Forelimb muscle (tissue), 1 donor: ENCODE measurements at places on chromosomes 1 and 21.

DNA sequence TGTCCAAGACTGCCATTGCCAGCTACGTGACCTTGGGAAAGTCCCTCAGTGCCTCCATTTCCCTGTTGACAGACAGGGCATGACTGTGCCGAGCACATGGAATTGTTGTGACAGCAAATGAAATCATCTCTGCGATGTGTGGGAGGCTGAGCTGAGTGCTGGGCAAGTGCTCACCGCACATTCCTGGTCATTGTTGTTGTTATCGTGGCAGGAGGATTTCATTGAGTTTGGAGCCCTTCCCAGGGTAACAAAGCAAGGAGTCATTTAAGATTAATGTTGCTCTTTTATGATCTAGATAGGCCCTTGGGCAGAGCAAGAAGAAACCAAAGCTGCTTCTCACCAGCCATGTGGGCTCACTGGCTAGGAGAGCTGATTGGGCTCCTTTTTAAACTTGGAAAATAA lies 39.6 kb upstream of the ITPKB start:
- no peak for DNase-seq

DNA sequence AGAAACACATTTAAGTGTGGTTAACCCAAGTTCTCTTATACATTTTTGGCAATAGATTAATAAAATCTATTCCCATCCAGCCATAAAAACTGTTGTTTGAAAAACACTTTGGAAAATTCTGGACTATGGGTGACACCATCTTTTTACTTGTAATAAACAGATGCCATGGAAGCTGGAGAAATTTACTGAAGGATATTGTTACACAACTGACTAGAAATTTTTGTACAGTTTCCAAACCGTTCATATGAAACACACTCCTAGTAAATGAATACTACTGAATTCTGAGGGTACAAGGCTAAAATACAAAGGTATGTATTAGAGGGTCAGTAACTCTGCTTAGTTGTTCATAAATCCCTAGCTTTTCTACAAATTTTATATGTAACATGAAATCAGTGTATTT lies 48.7 kb downstream of the TRIM33 start:
- DNase-seq: no peak

DNA sequence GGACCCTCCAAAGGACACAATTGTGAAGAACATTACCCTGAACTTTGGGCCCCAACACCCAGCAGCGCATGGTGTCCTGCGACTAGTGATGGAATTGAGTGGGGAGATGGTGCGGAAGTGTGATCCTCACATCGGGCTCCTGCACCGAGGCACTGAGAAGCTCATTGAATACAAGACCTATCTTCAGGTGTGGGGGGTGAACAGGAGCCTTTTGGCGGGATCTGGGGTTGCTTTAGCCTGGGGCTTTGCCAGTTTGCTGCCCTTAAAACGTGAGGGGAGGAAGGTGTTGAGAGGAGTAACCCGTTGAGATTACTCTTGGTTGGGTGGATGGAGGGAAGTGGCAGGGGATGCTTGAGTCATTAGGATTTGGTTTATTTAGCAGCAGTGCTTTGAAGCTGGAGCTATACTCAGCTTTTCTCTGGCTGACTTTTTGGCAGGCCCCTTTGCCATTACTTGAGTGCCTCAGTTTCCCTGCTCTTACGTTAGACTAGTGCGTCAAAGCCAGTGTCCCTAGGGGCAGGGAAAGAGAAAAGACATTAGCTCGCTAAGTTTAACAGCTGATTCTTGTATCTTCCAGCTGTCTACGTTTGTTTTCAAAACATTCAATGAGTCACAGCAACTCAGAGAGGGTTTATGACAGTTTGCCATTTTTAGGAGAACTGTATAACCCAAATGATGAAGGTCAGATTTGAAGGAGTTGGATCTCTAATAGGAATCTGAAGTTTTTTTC lies 4.4 kb downstream of the NDUFS2 start:
- no peak for DNase-seq

DNA sequence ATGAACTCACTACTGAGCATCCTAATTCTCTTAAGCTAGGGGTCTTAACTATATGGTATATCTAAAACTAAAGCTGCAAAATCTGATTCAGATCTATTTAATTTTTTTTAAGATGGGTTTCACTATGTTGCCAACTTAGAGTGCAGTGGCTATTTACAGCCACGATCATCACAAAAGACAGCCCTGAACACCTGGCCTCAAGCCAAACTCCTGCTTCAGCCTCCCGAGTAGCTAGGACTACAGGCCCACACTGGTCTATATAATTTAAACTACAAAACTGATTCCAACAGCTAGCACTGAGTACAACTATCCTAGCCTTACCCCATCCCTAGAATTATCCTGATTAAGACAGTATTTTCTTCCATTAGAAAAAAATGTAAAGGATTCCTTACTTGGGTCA lies 37.1 kb downstream of the EIF4G3 start:
- no peak for DNase-seq

- DNase-seq: no peak
Observed at GRCh38 chr1:93353286-93353685, 7.6 kb downstream of the DR1 start.

- no peak for DNase-seq
Observed at GRCh38 chr1:166947398-166948043, 27.8 kb downstream of the ILDR2 start.

DNA sequence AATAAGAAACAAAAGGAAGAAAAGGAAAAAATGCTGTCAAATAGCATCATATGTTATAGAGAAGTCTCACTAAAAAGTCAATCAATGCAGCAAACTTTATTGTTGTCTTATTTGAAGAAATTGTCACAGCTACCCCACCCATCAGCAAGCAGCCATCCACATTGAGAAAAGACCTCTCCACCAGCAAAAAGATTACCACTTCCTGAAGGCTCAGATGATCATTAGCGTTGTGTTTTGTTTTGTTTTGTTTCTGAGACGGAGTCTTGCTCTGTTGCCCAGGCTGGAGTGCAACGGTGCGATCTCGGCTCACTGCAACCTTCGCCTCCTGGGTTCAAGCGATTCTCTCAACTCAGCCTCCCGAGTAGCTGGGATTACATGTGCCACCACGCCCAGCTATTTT lies 29.0 kb downstream of the ATP2B4 start:
- DNase-seq: no peak

DNA sequence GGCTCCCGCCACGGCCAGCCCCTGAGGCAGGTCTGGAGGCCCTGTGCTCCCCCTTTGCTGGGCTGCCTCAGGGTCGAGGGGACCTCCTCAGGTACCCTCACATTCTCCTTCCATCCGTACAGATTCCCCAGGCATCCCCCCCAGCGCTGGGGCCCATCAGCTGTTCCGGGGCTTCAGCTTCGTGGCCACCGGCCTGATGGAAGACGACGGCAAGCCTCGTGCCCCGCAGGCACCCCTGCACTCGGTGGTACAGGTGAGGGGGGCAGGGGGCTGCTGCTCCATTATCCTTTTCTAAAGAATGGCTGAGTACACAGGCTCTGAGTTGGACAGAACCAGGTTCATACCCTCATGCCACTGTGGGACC lies 29.1 kb downstream of the RPS6KA1 start:
- DNase-seq: no peak
